PC-9 (cell line): ENCODE measurements at places on chromosomes 11 and 22. TPM values are rescaled to one million over a fixed set of nuclear protein-coding genes. Genes with fewer than 3 reads are reported as not detected.

DNA sequence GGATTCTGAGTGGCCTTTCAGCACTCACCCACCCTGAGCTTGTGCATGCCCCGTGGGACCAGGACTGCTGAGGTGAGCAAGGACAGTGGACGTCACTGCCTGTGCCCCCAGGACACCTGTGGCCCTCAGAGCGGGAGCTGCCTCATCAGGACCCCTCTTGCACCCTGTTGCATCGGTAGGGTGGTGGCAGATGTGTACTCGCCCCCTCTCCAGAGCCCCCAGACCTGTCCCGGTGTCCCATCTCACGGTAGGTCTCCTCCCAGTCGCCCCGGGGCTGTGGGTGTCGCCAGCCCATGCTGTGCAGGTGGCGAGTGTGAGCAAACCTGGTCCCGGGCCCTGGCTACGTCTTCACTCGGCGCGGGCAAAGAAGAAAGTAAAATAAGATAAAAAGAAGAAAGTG lies 374.2 kb downstream of the TBC1D22A start:
- H3K27me3 ChIP-seq: no peaks in the 10 kb centered on the region
- no peak overlapping the region for H3K4me3 ChIP-seq
- no peak for DNase-seq
- no peaks in the 10 kb centered on the region for H3K36me3 ChIP-seq
- no peak overlapping the region for H3K27ac ChIP-seq
- no peaks in the 10 kb centered on the region for H3K4me1 ChIP-seq

- no peak overlapping the region for H3K27ac ChIP-seq
- H3K4me3 ChIP-seq: no peak overlapping the region
- DNase-seq: no peak
- no peaks in the 10 kb centered on the region for H3K36me3 ChIP-seq
- no peaks in the 10 kb centered on the region for H3K27me3 ChIP-seq
- peaks cover 8% of the 10 kb centered on the region; the same call in 1 of the 2 replicates for H3K4me1 ChIP-seq
These were observed 174.3 kb upstream of the FAT3 start for GRCh38 chr11:92050305-92050704.

- H3K27ac ChIP-seq: no peak overlapping the region
- no peak overlapping the region for H3K4me3 ChIP-seq
- H3K4me1 ChIP-seq: no peaks in the 10 kb centered on the region
- no peak for DNase-seq
- H3K36me3 ChIP-seq: no peaks in the 10 kb centered on the region
These were observed 71.4 kb downstream of the PIWIL3 start for GRCh38 chr22:24703101-24703500.

DNA sequence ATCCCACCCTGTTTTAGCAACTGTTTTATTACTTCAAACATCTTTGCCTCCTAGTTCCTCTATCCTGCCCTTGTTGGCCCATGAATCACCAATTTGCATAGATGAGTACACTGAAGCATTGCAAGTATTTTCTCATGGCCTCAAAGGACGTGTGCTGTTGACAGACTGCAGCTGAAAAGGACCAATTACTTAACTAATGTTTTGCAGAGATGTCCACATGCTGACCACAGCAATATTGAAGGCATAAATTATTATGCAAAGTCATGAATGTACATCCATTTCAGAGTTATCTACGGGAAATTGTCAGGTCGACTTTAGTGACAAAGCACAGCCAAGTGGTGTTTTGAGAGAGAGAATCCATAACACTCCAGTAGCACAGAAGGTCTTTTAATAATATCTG lies 64.8 kb downstream of the CADM1 start:
- DNase-seq: no peak
- no peaks in the 10 kb centered on the region for H3K27me3 ChIP-seq
- H3K36me3 ChIP-seq: no peaks in the 10 kb centered on the region
- H3K4me1 ChIP-seq: no peaks in the 10 kb centered on the region

GRCh38 chr11:67415501-67416304 lies at the start of gene CARNS1:
CARNS1 (plus strand) TSS chr11:67415678; CDS start chr11:67416200, 522 bp downstream.
- H3K27me3 ChIP-seq: no peaks in the 10 kb centered on the region
- no peak within 1 kb of the TSS for H3K27ac ChIP-seq
- DNase-seq: no peak
- no peaks in the 10 kb centered on the region for H3K36me3 ChIP-seq
- peaks cover 7% of the 10 kb centered on the region; the same call in 1 of the 2 replicates for H3K4me1 ChIP-seq
- no peak within 1 kb of the TSS for H3K4me3 ChIP-seq

GRCh38 chr11:76640501-76640900 lies 30.0 kb downstream of the LRRC32 start:
- no peaks in the 10 kb centered on the region for H3K4me1 ChIP-seq
- no peak overlapping the region for H3K27ac ChIP-seq
- H3K4me3 ChIP-seq: no peak overlapping the region
- DNase-seq: no peak

Gene GGT1
- total RNA-seq: 7.4 and 10.2 TPM in 2 replicates

- DNase-seq: no peak
- no peak overlapping the region for H3K27ac ChIP-seq
- H3K4me1 ChIP-seq: no peaks in the 10 kb centered on the region
- H3K4me3 ChIP-seq: no peak overlapping the region
- H3K27me3 ChIP-seq: no peaks in the 10 kb centered on the region
These were observed 31.7 kb downstream of the DCDC1 start for GRCh38 chr11:31337806-31338205.

DNA sequence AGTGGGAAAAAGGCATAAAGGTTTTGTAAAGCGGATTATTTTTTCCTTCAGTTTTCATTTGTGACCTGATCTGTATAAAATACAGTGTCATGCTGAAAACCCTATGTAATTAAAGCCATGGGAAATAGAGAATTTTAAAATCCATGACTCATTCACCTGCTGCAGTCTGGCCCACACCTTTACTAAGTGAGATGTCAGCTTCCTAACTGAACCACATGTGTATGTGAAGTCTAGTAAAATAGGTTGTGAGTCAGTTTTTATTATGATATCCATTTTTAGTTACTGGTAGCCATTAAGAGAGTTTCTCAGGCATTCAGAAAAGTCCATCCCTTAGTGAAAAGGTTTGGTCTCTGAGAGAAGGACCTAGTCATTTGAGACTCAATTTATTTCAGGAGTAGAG lies 60.9 kb downstream of the TRIM44 start:
- peaks cover 33% of the 10 kb centered on the region for H3K36me3 ChIP-seq
- H3K27me3 ChIP-seq: no peaks in the 10 kb centered on the region
- H3K4me3 ChIP-seq: no peak overlapping the region
- no peak for DNase-seq
- H3K4me1 ChIP-seq: 0 out of 2 replicates have a peak, but pooled peaks cover 9% of the 10 kb centered on the region
- H3K27ac ChIP-seq: peak overlapping the region; percentile 49

Gene LRRC56
- 5.0 and 6.3 TPM in 2 replicates for total RNA-seq

- peaks cover 54% of the 10 kb centered on the region for H3K4me1 ChIP-seq
- no peaks in the 10 kb centered on the region for H3K27me3 ChIP-seq
- H3K36me3 ChIP-seq: no peaks in the 10 kb centered on the region
- H3K27ac ChIP-seq: no peak overlapping the region
These were observed 44.0 kb downstream of the MRTFA start for GRCh38 chr22:40592352-40593113.

GRCh38 chr22:50176850-50177536 lies 6.5 kb downstream of the PANX2 start:
- no peak overlapping the region for H3K27ac ChIP-seq
- no peaks in the 10 kb centered on the region for H3K4me1 ChIP-seq
- H3K27me3 ChIP-seq: no peaks in the 10 kb centered on the region

GRCh38 chr11:116173941-116174911 lies 598.6 kb downstream of the BUD13 start:
- no peak overlapping the region for H3K27ac ChIP-seq
- no peaks in the 10 kb centered on the region for H3K4me1 ChIP-seq
- H3K27me3 ChIP-seq: peaks cover 44% of the 10 kb centered on the region
- DNase-seq: no peak
- no peaks in the 10 kb centered on the region for H3K36me3 ChIP-seq

GRCh38 chr22:27564806-27565205 lies 236.8 kb downstream of the MN1 start:
- H3K36me3 ChIP-seq: no peaks in the 10 kb centered on the region
- H3K27me3 ChIP-seq: peaks cover 1% of the 10 kb centered on the region; the same call in 1 of the 2 replicates
- DNase-seq: no peak

- H3K27ac ChIP-seq: 0 out of 2 replicates have a peak overlapping the region, but pooled peaks have one; percentile 23
- H3K4me3 ChIP-seq: no peak overlapping the region
- H3K27me3 ChIP-seq: no peaks in the 10 kb centered on the region
- no peaks in the 10 kb centered on the region for H3K36me3 ChIP-seq
These were observed 9.8 kb upstream of the PSMA1 start for GRCh38 chr11:14529951-14530350.

DNA sequence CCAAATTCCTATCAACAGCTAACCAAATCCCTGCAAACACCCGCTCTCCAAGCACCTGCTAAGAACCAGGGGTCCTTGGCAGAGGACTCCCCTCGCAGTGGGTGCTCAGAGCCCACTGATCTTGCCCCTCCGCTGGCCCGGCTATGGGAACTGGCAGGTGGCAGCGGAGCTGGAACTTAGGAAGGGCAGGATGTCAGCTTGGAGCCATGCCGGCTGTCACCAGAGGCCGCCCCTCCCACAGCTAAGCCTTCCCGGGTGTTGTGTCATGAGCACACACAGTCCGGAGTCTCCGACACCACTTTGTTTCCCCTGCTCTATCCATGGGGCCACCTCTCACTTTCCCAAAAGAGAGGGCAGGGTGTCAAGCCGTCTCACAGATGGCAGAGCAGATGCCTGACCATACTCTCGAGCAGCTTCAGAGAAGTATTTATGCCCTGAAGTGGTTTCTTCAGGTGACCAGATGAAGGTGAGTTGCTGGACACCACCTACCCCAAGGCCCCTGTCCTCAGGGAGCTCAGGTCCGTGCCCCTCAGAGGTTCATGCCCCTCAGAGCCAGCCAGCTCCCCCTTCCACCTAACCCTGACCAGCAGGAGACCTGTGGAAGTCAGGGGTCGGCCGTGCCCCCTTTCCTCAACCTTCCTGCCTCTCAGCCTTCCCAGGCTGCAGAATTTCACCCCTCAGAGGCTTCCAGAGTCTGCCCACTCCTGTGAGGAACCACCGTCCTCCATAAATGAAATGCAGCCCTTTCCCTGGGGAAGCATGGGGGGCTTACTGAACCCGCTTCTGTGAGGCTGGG lies 545.7 kb upstream of the B3GAT1 start:
- no peak overlapping the region for H3K27ac ChIP-seq
- peaks cover 42% of the 10 kb centered on the region for H3K27me3 ChIP-seq
- no peaks in the 10 kb centered on the region for H3K36me3 ChIP-seq
- DNase-seq: no peak
- H3K4me1 ChIP-seq: no peaks in the 10 kb centered on the region

DNA sequence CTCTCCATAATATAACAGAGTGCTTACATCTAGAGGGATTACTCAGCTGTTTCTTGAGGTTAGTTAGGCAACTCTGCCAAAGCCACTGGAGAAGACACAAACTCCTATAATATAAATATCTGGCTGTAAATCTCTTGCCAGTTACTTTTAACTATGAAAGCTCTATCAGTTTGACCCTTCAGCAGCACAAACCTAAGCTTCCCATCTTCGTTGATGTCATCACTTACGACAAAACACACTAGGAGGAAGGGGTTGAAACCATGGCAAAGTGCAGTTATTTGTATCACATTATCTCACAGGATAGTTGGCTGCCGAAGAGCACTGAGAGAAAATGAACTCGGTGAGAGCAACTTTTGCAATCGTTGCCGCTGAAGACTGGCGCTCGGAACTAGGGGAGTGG lies 922.1 kb downstream of the OPCML start:
- no peak overlapping the region for H3K4me3 ChIP-seq
- no peaks in the 10 kb centered on the region for H3K27me3 ChIP-seq
- no peaks in the 10 kb centered on the region for H3K36me3 ChIP-seq
- H3K27ac ChIP-seq: no peak overlapping the region

GRCh38 chr11:122140500-122140899 lies 24.5 kb upstream of the BLID start:
- DNase-seq: no peak
- no peak overlapping the region for H3K4me3 ChIP-seq
- no peaks in the 10 kb centered on the region for H3K27me3 ChIP-seq
- no peak overlapping the region for H3K27ac ChIP-seq
- peaks cover 55% of the 10 kb centered on the region for H3K4me1 ChIP-seq

GRCh38 chr11:100315946-100316345 lies 371.1 kb upstream of the ARHGAP42 start:
- no peak overlapping the region for H3K27ac ChIP-seq
- no peaks in the 10 kb centered on the region for H3K4me1 ChIP-seq
- DNase-seq: no peak
- H3K4me3 ChIP-seq: no peak overlapping the region

GRCh38 chr22:18024276-18024939 lies at the start of gene MICAL3:
MICAL3 (minus strand) TSS chr22:18024561; CDS start chr22:17906812, 117,749 bp downstream.
- peak; percentile 58 for DNase-seq
- no peaks in the 10 kb centered on the region for H3K36me3 ChIP-seq
- H3K27ac ChIP-seq: no peak within 1 kb of the TSS
- H3K4me1 ChIP-seq: peaks cover 5% of the 10 kb centered on the region; the same call in 1 of the 2 replicates

DNA sequence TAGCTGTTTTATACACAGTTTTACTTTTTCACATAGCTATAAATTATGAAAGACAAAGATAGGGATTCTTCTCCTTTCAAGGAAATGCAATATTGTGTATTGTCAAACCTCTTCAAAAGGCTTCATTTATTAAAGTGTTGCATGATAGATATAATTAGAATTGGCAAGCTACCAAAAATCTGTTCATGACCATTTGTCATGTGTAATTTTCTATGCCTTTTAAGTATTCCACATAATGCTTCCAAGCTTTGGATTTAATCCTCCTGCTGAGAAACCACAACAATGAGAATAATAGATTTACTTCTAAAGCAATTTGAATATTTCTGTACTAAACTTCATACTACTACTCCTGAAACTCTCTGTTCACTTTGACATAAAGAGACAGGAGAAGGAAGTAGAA lies 403.2 kb upstream of the CCDC179 start:
- no peaks in the 10 kb centered on the region for H3K27me3 ChIP-seq
- DNase-seq: no peak
- no peak overlapping the region for H3K4me3 ChIP-seq
- H3K36me3 ChIP-seq: no peaks in the 10 kb centered on the region
- H3K27ac ChIP-seq: no peak overlapping the region

DNA sequence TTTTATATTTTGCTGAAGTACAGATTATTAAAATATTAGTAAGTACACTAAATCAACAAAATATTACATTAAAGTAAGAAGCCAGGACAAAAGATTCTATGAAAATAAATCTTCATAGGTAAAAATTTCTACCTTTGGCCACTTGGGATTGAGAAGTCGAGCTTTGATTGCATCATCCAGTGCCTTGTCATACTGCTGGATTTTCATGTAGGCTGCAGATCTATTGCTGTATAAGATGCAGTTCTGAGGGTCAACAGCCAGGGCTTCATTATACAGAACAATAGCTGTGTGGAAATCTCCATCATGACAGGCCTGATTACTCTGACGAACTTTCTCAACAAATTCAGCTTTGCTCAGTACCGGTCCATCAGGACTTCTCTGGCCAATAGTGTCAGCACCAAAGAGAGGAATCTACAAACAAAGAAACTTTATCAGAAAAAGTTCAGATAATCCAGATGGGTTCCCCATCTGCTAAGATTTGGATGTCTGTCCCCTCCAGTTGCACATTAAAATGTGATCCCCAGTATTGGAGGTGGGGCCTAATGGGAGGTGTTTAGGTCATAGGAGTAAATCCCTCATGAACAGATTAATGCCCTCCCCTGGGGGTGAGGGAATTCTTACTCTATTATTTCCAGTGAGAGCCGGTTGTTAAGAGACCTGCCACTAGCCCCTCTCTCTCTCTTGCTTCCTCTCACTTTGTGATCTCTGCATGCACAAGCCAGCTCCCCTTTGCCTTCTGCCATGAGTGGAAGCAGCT lies 50.0 kb downstream of the TTC28 start:
- no peaks in the 10 kb centered on the region for H3K27me3 ChIP-seq
- no peak overlapping the region for H3K4me3 ChIP-seq
- no peaks in the 10 kb centered on the region for H3K36me3 ChIP-seq
- no peak overlapping the region for H3K27ac ChIP-seq
- DNase-seq: no peak

- no peaks in the 10 kb centered on the region for H3K36me3 ChIP-seq
- H3K4me3 ChIP-seq: no peak overlapping the region
- H3K27ac ChIP-seq: no peak overlapping the region
- H3K27me3 ChIP-seq: no peaks in the 10 kb centered on the region
These were observed 70.5 kb downstream of the KCNC1 start for GRCh38 chr11:17805043-17805442.
